ENCODE measurements at places on chromosomes 4 and X. TPM values are rescaled to one million over a fixed set of nuclear protein-coding genes. Genes with fewer than 3 reads are reported as not detected.

Gene CA5B
- polyA plus RNA-seq, result 5.9 TPM

Gene ALB
- polyA plus RNA-seq, result 6.9 TPM

Gene RAB39B
- polyA plus RNA-seq, result 0.55 TPM

Gene SULT1E1
- 22.7 TPM for polyA plus RNA-seq

Gene TMEM271
- polyA plus RNA-seq, result not detected

Gene IQCM
- not detected for polyA plus RNA-seq

Gene SGMS2
- polyA plus RNA-seq, result 10.1 TPM

Gene GLUD2
- polyA plus RNA-seq, result 2.5 TPM

Gene NHSL2
- polyA plus RNA-seq, result 7.5 TPM

Gene RAB33A
- 0.52 TPM for polyA plus RNA-seq
